ENCODE measurements at places on chromosomes 16 and 17.

GRCh38 chr17:55140809-55141208 is 124.0 kb upstream of the HLF start:
- no peak for DNase-seq

- DNase-seq, result peak; percentile 72
Observed at GRCh38 chr16:87560428-87561199, 41.7 kb upstream of the JPH3 start.

GRCh38 chr17:77999413-78000173 is 41.1 kb downstream of the TNRC6C start:
- DNase-seq, result no peak

DNA sequence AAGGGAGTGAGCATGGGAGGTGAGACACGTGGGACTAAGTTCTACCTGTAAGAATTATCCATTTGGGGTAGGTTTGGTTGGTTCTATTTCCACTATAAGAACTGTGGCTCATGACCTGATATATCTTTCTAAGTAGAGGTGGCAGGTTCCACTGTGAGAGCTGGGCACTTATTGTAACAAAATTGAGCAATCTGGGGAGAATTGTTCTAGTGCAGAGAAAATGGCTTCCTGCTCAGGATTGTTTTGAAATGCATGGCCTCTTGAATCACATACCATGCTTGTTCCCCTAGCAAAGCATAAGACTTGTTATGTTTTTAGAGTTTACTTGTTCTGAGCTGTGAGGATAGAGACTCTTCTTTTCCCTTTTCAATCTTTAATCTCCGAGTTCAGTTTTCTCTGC is 125.9 kb downstream of the MAP2K6 start:
- DNase-seq, result no peak

- DNase-seq, result peak; percentile 88
Observed at GRCh38 chr17:63399856-63400255, 46.2 kb downstream of the CYB561 start.

GRCh38 chr17:1563786-1564613 is 1.4 kb upstream of the PITPNA start:
- DNase-seq, result no peak

GRCh38 chr17:80519091-80519781 is 25.4 kb upstream of the RPTOR start:
- no peak for DNase-seq

DNA sequence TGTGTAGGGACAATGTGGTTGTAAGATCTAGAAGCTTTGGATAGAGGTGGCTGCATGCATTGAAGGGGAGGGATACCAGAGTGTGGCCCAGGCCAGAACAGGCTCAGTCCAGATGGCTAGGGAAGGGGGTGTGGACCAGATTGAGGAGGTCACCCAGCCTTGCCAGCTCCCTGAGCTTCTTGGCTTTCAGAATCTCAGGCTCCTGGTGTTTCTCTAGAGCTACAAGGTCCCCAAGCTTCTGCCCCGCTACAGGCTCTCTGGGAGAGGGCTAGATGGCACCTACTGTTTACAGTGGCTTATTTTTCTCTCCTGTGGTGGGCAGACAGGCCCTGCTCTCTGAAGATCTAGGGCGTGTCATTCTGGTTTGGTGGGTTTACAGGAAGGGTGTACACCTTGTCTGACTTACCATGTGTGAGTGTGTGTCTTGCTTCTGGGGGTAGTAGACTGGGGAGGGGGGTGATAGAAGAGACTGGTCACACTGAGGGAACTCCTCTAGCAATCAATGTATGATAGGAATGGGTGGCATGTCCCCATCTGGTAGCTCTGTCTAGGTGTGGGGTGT is 1.1 kb downstream of the RARA start:
- no peak for DNase-seq

- no peak for DNase-seq
Observed at GRCh38 chr17:73588891-73589290, 55.4 kb downstream of the SDK2 start.

- no peak for DNase-seq
Observed at GRCh38 chr17:68100000-68100641, 64.6 kb downstream of the KPNA2 start.

GRCh38 chr16:49269201-49269600 is 12.4 kb downstream of the CBLN1 start:
- DNase-seq, result no peak

GRCh38 chr17:27506348-27507218 is 50.3 kb downstream of the KSR1 start:
- no peak for DNase-seq

GRCh38 chr17:69898601-69899000 is 176.4 kb upstream of the KCNJ16 start:
- no peak for DNase-seq

GRCh38 chr16:4404247-4404966 is 12.0 kb downstream of the CORO7 start:
- no peak for DNase-seq

GRCh38 chr17:81522491-81523401 is 5.4 kb upstream of the FSCN2 start:
- no peak for DNase-seq

DNA sequence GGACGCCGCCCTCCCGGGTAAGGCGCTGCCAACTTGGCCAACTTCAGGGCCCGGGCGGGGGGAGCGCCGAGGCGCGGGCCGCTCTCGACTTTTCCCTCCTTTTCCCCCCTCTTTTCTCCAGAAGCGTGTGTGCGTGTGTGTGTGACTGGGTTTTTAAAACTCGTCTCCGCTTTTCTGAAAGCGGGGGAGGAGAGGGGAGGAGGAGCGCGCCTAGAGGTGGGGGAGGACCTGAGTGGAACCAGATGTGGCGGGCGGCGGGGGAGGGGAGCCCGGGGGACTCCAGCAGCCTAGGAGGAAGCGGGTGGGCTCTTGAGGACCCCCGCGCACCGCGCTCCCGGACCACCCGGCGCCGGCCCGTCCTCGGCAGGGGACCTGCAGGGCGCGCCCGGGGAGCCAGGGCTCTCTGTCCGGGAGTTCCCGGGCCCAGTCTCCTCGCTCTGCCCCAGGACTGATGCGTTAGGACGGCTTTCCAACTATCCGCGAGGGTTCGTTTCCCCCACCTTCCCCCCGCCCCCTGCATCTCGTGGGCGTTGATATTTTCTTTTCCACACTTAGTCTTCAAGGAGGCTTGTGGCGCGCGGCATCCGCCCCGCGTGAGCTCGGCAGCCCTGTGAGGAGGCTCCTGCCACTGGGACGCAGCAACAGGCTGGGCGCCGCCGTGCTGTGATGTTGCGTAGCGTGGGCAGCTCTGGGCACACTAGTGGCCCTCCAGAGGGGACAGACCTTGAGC is 599 bp downstream of the MRC2 start:
- DNase-seq, result peak; percentile 71

DNA sequence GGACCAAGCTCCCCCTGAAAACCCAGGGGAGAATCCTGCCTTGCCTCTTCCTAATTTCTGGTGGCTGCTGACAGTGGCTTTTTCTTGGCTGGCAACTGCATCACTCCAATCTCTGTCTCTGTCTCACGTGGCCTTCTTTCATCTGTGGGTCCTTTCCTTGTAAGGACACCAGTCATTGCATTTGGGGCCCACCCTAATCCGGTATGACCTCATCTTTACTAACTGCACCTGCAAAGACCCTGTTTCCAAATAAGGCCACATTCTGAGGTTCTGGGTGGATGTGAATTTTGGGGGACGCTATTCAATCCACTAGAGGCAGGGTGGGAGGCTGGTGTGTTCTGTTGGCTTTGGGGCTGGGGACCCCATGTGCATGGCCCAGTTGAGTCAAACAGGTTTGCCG is 11.0 kb downstream of the SLC12A3 start:
- DNase-seq, result no peak

Measured in Right ventricle myocardium superior (tissue), 1 donor.